NCI-H1048 (cell line): ENCODE measurements at places on chromosomes 2 and 18.
A peak's percentile ranks its signal among the peaks of the same experiment; 100 is the strongest.

GRCh38 chr2:55116966-55117365, 66.7 kb upstream of the RTN4 start:
- no peak for DNase-seq

- DNase-seq = no peak
Measured at GRCh38 chr2:170249761-170250160, 71.8 kb downstream of the MYO3B start.

DNA sequence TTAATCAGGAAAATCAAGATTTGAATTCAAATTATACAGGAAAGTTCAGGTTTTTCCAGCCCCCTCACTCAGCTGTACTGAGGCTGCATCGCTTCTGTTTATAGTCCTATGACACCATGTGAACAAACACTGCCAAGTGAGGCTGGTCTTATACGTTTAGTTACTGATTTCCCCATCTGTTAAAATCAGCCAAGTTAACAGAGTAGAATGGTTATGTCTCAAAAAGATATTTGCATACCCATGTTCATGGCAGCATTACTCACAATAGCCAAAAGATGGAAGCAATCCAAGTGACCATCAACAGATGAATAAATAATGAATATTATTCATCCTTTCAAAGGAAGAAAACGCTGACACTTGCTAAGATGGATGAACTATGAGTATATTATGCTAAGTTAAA, 43.8 kb downstream of the REEP1 start:
- no peak for DNase-seq

DNA sequence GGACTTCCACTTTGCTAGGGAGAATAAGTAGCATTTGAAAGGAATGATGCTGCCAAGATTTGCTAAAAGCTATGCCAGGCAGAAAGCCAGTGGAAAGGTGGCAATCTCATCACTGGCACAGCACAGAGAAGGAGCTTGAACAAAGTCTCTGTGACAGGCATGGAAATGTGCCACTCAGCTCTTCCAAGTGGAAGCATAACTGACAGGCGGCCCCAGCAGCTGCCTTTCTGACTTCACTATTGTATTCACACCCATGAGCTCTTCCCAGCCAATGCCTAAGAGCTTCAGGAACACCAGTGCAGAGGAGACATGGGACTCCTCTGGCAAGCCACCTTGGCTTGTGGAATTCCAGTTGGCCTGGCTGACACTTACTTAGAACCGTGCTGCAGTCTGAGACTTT, 134.6 kb upstream of the REG3G start:
- no peak for DNase-seq

GRCh38 chr2:233447506-233448219, 93.4 kb downstream of the DGKD start:
- no peak for DNase-seq

DNA sequence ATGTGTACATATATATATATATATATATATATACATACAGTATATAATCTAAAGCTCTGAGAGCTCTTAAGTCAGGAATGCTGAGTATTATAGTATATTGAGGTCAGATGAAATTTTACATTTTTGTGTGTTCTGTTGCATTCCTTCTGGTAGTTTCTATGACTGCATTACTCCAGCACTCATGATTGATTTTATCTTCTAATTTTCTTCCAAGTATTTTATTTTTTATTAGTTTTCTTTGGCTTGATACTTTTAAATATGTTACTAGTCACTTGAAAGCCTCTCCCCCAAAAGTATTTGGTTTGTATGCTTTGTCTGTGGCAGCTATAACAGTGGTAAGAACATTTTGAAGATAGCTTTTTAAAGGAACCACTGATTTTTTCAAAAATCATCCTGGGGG, 25.0 kb downstream of the METTL21A start:
- no peak for DNase-seq

DNA sequence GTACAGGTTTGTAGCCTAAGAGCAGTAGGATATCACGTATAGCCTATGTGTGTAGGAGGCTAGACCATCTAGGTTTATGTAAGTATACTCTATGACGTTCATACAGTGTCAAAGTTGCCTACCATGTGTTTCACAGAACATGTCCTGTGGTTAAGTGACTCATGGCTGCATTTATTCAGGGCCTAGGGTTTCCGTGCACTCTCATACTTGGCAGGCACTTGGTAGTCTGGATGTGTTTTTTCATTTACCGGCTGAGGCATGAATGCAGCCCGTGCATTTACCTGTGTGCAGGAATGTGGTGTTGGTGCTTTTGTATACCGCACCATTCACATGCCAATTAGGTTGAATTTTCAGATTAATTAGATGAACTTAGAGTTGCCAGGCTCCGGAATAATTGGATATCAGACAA, 43.4 kb downstream of the MYL12B start:
- no peak for DNase-seq

DNA sequence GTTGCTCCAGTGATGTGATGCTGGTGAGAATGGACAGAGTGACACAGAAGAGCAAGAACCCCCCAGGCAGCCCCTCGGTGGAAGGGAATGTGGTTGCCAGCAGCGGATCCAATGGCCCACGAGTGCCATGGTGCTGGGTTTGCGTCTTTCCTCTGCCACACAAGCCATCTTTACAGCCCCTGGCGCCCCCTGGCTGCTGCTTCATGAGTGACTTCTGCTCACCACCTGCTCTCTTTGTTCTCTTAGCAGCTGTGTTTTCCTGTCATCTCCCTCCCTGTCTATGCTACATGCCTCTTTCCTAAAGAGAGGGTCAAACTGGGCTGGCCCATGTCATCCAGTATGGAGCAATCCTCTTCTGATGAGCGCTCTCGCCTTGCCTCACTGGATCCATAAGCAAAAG, 300.0 kb upstream of the SMIM21 start:
- DNase-seq = peak; percentile 29

DNA sequence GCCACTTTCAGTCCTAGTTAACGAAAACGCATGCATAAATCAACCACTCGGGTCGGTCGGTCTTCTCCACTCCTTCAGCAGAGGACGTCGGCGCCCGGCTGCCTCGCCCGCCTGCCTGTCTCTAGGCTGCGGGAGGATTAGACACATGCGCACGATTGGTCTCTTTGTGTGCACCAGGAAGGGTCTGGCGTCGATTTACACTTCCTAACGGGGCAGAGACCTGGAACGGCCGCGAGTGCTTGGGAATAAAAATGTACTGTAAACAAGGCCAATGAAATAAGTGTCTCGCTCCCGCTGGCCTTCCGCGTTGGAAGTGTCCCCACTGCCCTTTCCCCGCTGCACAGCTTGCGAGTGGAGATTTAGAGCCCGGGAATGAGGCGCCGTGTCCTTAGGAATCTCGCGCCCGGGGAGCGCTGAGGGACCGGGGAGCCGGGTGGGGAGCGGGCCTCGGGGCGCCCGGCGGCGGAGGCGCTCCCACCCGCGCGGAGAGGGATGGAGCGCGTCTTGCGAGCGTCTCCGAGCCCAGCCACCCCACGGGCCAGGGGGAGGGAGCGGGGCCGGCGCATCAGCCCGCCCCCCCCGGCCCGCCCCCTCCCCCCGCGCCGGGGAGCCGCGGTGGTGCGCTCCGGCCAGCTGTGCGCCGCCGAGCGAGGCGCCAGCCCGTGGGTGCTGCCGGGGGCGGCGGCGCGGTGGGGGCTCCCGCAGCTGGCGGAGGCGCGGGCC, at the start of gene DOK6:
Gene DOK6 (plus strand): TSS at position 636 of the 723 bp plus-strand sequence.
- peak; percentile 13 for DNase-seq

DNA sequence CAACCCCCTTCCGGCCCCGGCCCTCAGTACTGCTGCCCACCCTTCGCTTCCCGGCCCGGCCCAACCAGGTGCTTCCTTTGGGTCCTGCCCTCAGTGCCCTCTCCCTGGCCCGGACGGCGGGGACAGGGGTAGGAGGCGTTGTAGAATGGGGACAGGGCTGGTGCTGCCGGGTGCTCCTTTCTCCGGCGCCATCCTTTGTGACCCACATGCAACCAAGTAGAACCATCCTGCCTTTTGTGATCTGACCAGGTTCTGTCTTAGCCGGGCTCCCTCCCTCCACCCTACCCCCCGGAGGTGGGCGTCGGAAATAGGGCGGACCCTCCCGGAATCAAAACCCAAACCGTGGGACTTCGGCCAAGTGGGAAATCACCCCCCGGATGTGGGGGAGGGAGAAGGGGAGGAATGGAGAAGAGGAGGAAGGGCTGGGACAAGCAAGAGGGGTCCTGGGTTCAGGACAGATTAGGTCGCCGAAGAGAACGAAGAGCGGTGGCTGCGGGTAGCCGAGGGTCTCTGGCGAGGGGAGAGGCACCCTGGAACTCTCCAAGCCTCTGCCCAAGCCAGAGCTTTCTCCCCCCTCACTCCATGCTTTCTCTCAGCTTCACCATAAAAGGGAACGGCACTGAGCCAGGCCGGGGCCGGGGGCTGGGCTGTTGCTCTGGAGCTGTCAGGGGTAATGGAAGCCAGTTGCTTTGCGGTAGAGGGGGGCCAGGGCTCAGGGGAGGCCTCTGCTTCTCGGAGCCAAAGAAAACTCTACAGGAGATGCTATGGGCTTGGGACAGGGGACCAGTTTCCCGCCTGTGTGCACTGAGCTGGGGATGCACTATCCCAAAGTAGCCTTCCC, 756 bp upstream of the OST4 start:
- DNase-seq = no peak

- DNase-seq = no peak
Measured at GRCh38 chr2:95300450-95300849, 3.3 kb downstream of the KCNIP3 start.

DNA sequence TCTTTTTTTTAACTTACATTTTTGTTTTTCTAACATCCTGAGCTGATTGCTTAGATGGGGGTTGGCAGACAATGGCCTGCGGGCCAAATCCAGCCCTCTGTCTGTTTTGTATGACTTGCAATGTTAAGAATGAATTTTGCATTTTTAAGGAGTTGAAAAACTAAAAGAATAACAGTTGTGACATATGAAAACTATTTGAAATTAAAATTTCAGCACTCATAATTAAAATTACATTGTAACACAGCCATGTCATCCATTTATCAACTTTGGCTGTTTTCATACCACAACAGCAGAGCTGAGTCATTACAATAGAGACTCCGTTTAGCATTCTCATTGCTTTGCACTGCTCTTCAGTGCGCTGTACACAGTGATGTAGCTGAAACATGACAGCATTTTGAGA, 94.1 kb upstream of the MC4R start:
- DNase-seq = no peak

GRCh38 chr2:55048508-55049042, 1.7 kb downstream of the RTN4 start:
- no peak for DNase-seq

- DNase-seq = no peak
Measured at GRCh38 chr18:25284861-25285550, 67.0 kb downstream of the ZNF521 start.

DNA sequence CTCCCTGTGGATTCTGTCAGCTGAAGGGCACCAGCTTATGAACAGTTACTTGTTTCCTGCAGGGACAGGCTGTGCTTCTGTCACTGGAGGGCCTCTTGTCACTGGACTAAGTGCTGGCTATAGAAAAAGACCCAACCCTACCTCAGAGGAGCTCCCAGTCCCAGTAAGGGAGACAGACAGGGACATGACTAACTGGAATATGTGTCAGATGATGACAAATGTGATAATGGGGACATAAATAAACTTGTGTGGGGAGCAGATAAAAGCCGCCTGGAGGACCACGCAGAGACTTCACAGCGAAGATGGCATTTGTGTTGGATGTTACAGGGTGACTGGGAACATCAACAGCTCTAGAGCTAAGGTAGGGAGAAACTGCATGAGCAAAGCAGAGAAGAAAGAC, 95.0 kb downstream of the MAPRE2 start:
- no peak for DNase-seq

- no peak for DNase-seq
Measured at GRCh38 chr2:75146606-75147332, 52.6 kb downstream of the TACR1 start.

DNA sequence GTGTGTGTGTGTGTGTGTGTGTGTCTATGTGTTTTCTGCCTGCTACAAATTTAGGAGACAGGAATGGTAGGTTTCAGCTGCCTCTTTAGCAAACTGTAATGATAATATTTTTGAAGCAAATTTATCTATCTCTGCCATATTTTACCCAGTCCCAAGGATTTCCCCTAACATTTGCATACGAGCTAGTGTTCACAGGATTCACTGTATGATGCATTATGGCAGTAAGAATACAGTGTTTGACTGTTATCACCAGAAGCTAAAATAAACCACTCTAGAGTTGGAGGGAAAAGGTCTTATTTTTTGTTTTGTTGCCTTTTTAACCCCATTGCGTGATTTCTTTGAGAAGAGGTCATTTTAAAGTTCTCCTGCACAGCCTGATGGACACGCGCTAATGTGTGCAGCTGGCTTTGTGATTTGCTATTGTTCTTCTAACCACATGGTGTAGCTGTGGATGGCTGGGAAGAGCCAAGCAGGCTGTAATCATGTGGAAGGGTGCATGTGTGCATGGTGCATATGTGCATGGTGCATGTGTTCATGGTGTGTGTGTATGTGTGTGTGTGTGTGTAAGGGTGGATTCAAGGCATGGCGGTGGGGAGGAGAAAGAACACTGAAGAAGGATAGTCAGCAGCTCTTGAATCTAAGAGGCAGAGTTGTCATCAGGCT, 62.4 kb downstream of the PLB1 start:
- DNase-seq = no peak

- no peak for DNase-seq
Measured at GRCh38 chr18:26483633-26484032, 64.7 kb downstream of the KCTD1 start.

- no peak for DNase-seq
Measured at GRCh38 chr2:57941816-57942215, 104.8 kb upstream of the VRK2 start.

DNA sequence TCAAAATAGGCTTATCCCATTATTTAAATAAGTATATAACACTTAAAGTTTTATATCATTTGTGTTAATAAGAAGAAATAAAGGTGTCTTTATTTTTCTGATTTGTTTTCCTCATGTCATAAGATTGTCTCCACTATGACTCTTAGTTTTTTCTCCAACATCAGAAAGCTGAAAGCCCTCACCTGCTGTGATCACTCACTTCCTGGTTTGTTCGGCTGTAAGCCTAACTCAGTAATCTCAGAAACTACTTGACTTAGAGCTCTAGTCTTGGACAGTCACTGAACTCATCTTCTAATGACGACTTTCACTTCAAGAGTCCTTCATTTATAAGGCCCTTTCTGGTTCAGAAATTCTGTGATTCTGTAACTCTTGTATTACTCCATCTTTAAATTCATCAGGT, 311.0 kb downstream of the ZEB2 start:
- no peak for DNase-seq

GRCh38 chr18:54187372-54187771, 37.1 kb downstream of the MBD2 start:
- no peak for DNase-seq
